BJ (cell line): ENCODE measurements at places on chromosomes 7 and 10.
A peak's percentile ranks its signal among the peaks of the same experiment; 100 is the strongest.

- no peak for DNase-seq
Observed at GRCh38 chr10:5625992-5626777, 40.2 kb downstream of the ASB13 start.

- no peak for DNase-seq
Observed at GRCh38 chr10:99450624-99451498, 20.4 kb upstream of the GOT1 start.

GRCh38 chr7:134317434-134317833 is 704 bp upstream of the SLC35B4 start:
- no peak for DNase-seq

GRCh38 chr7:33143996-33144718 is 14.8 kb downstream of the BBS9 start:
- no peak for DNase-seq

DNA sequence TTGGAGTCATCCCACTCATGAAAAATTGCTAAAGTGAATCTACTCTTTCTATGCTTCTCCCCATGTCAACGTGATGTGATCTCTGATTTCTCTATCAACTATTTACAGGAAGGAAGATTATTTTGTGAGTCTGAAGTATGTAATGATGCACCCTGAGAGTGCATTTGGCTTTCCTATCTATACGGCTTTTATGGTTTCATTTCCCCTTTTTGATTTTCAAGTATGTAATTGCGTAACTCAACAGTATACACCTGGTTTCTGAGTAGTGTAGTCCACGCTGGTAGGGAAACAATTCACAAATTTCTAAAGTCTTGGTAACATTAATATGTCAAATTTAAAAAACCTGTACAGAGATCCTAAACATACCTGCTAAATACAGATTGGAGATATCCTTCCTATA is 194.7 kb upstream of the SEMA3A start:
- DNase-seq = no peak

DNA sequence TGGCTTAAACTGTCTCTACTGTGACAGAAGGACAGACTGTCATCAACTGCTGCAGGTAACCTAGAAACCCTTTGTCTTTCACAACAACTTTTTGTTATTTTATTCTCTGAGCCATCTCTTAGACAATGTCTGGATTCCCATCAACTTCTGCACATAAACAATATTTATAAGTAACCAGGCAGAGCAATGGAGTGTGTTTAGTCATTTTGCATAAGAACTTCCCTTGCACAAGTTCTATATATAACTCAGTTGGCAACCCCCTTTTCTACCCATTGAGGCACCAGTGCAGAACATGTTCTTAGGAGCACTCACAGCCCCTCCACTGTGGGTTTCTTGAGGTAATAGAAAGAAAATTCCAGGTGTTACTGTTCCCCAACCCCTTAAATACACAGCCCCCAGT is 65.0 kb upstream of the IL6 start:
- no peak for DNase-seq

GRCh38 chr7:132453826-132454225 is 122.4 kb downstream of the PLXNA4 start:
- no peak for DNase-seq

DNA sequence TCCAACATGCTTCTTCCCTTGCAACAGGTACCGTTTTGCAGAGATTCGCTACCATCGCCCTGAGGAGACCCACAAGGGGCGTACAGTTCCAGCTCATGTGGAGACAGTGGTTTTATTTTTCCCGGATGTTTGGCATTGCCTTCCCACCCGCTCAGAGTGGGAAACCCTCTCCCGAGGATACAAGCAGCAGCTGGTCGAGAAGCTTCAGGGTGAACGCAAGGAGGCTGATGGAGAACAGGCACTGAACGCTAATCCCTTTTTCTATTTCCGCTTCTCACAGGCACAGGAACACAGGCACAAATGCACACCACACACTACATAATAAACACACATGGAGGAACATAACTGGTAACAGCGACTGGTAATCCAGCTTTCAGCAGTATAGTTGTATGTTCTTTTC is 35.2 kb downstream of the CCAR1 start:
- DNase-seq = no peak

- DNase-seq = no peak
Observed at GRCh38 chr10:112376396-112376790, 2.5 kb downstream of the ACSL5 start.

GRCh38 chr7:29039821-29040578 is 81.9 kb upstream of the TRIL start:
- no peak for DNase-seq

- DNase-seq = no peak
Observed at GRCh38 chr7:141551782-141552181, 572 bp downstream of the AGK start.

- DNase-seq = no peak
Observed at GRCh38 chr10:28594406-28594805, 61.5 kb downstream of the WAC start.

DNA sequence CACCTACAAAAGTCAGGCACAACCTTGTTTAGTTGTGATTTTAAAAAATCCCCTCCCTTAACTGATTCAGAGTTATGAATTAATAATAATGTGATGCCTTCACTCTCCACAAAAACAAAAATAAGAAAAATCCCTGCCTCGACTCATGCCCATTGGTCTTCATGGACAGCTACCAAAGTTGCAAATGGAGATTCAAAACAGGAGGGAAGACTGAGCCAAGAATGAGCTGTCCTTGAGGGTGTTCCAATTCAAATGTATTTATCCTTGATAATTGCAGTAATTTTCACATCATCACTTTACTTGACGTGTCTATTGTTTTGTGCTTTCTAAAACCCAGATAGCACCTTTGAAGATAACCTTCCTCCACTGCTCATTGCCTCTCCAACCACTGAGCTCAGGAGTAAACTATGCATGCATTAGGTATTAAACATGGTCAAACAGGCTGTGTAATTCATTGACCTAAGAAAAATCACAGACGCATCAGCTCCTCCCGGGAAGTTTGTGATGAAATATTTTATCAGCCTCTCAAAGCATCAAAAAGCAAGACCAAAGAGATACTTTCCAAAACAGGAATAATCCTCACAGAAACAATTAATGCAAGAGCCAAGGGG is 712.7 kb upstream of the IGFBP3 start:
- no peak for DNase-seq

GRCh38 chr10:51683031-51683691 is 16.2 kb downstream of the CSTF2T start:
- DNase-seq = peak; percentile 27

DNA sequence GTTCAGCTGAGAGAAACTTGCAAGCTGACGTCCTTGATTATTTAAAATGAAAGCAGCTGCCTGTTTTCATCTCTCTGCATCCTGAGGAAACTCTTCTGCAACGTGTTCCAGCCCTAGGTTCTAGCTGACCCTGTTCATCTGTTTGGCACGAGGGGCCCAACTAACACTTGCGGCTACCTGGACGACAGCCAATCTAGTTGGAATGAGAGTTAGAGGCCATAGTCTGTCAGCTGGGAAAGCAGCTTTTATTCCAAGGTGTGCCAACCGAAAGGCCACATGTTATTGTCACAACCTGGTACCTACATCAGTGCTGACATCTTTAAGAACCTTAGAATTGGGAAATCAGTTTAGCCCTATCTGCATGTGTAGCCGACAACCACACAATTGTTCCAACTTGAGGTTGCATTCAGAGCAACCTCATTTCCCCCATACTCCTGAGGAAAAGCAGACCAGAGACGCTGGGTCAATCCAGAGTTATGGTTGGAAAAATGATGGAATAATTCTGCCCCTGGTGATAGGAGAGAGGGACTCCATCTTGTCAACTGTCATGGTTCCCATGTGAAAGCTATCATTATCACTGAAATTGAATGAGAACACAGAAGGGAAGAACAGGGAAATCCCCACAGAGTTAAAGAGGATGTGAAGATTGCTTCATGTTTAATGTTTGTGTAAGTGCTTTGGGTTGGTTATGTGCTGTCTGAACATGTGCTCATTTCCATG is 121.6 kb downstream of the EGFR start:
- DNase-seq = no peak

- DNase-seq = no peak
Observed at GRCh38 chr7:120856621-120857352, 1.2 kb downstream of the TSPAN12 start.

- DNase-seq = no peak
Observed at GRCh38 chr7:77752016-77752415, 46.2 kb downstream of the TMEM60 start.

DNA sequence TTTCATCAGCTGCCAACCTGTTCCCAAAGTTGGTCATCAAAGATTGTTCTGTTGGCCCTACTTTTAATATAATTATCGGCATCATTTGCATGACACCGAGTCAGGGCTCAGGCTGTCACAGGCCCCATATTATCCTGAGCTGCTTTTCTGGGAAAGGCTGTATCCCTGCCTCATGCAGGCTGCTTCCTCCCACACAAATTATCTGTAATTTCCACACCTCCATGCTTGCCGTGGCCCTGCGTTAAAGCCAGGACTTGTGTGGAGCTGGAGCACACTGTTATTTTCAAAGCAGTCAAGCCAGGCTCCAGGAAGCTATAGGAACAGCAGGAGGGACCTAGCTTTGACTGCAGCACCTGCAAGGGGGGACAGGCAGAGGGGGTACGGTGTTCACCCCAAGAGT is 5.4 kb upstream of the ADCYAP1R1 start:
- no peak for DNase-seq

DNA sequence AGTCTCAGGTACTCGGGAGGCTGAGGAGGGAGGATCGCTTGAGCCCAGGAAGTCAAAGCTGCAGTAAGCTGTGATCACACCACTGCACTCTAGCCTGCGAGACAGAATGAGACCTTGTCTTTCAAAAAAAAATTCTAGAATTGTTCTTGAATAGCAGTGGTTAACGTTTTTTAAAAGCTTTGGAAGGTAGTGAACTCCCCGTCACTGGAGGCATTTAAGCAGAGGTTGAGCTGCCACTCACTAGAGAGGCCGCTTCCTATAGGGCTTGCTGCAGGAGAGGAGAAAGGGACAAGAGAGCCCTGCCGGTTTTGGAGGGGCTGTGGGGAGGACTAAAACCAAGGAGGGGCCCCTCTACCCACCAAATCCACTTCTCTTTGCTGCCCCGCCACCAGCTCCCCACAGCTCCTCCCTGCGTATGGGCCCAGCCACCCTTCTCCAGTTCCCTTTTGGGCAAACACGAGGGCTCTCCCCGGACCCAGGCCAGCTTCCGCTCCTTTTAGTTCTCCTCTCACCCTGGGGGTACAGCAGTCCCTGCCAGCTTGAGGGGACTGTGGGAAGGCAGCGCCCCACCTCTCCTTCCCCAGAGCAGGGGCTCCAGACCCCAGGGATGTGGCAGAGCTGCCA is 86.9 kb upstream of the GTF2I start:
- no peak for DNase-seq

DNA sequence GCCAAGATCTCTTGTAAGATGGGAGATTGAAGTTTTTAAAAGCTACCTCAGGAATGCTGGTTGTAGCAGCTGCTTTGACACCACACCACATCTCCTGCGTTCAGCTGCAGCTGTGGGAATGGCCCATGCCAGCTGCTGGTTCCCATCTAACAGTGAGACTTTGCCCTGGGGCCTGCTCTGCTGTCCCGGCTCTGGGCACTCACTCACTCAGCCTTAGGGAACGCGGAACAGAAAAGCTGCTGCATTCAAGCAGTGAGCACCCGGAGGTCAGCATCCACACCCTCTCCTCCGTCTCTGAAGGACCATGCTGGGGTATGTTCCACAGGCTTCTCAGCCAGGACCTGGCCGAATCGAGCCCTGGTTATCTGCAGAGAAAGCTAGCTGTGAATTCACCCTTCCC is 197.1 kb upstream of the CXCL12 start:
- peak; percentile 25 for DNase-seq

GRCh38 chr10:15571575-15571974 is 148.1 kb downstream of the ITGA8 start:
- DNase-seq = no peak

DNA sequence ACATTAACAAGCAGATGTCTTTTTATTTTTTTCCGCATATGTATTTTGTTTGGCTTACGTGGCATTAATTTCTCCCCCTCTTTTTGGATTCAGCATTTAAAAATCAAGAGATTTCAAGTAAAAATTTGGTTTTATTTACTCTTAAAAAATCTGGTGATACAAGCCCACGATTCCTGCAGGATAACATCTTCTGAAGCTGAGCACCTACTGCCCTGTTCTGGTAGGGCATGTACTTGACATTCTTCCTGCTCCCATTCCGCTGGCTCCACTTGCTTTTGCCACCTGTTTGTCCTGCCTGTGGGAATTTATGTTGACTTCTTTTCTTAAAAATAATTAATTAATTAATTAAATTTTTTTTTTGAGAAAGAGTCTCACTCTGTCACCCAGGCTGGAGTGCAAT is 105.2 kb upstream of the SLC25A13 start:
- no peak for DNase-seq

DNA sequence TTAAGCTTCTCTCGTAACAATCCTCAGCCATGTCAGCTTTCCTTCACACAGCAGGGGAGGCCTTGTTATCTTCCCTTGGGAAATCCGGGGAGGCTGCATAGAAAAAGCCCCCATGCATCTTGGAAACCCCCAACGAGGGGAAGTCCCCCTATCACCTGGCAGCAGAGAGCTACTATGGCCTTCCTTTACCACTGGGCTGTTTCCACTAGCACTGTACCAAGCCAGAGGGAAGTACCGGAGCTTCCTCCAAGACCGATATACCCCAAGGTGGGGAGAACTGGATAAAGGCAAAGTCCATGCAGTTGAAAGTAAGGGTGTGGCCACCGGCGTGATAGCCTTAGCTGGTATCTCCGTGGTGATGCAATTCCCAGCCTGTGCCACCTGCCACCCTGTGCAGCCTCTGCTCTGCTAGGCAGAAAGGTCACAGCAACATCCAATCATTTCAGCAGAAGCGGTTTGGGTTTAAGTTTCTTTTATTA is 4.4 kb upstream of the CLIP2 start:
- no peak for DNase-seq

DNA sequence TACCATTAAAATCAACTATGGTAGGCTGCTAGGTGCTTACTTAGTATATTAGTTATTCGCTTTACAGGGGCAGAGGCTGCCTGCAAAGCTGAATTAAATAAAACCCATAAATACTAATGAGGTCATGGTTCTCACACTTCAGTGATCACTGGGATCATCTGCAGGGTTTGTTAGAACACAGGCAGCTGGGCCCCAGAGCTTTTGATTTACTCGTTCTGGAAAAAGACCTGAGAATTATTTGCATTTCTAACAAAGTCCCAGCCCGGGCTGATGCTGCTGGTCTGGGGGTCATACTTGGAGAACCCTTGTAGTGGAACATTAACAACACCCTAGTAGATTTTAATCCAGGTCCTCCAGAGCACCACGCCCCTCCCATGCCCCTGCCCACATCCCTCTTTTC is 8.5 kb downstream of the UCN3 start:
- no peak for DNase-seq

GRCh38 chr10:59682986-59683937 is 26.4 kb downstream of the SLC16A9 start:
- no peak for DNase-seq

GRCh38 chr10:33195608-33196376 is 138.7 kb downstream of the NRP1 start:
- DNase-seq = no peak

- DNase-seq = no peak
Observed at GRCh38 chr7:28069807-28070206, 110.8 kb downstream of the JAZF1 start.

DNA sequence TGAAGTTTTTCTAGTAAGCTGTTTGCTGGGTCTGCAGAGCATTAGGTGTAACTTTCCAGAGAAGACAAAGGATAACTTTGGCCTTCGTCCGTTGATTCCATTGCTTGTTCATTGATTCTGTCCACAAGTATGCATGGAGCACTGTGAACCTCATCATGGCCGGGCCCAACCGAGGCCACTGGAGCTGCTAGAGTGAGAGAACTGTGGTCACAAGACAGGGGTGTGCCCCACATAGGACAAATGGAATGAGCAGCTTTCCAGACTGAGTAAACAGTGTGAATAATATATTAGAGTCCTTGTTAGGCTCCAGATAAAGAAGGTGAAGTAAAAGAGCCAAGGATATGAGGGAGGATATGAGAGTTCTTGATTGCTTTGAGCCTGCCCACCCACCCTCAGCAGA is 24.9 kb downstream of the MBL2 start:
- DNase-seq = no peak
